ENCODE measurements at places on chromosomes 7 and 10. TPM values are rescaled to one million over a fixed set of nuclear protein-coding genes. Genes with fewer than 3 reads are reported as not detected.
A peak's percentile ranks its signal among the peaks of the same experiment; 100 is the strongest.

- no peak for DNase-seq
Observed at GRCh38 chr7:85469446-85470010, 282.7 kb upstream of the SEMA3D start.

- DNase-seq, result no peak
Observed at GRCh38 chr10:14982744-14983143, 23.6 kb downstream of the MEIG1 start.

GRCh38 chr10:33337326-33337957, 3.0 kb upstream of the NRP1 start:
- peak; percentile 88 for DNase-seq

- DNase-seq, result no peak
Observed at GRCh38 chr7:54757711-54758110, 1.3 kb downstream of the SEC61G start.

DNA sequence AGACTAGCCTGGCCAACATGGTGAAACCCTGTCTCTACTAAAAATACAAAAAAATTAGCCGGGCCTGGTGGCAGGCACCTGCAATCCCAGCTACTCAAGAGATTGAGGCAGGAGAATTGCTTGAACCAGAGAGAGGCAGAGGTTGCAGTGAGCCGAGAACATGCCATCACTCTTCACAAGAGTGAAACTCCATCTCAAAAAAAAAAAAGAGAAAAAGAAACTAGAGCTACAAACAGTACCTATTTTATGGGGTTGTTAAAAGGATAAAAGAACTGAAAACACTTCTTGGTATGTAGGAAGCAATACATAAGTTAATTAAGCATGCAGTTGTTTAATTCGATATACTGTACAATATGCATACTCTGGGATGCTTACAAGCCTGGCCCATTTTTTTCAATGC, 216.9 kb downstream of the SORCS1 start:
- no peak for DNase-seq

GRCh38 chr7:7002418-7003062, 176.5 kb upstream of the CCZ1B start:
- no peak for DNase-seq

GRCh38 chr7:17030559-17030958, 148.8 kb upstream of the AGR3 start:
- peak; percentile 31 for DNase-seq

- peak; percentile 51 for DNase-seq
Observed at GRCh38 chr10:127907411-127908105, 655 bp downstream of the PTPRE start.

DNA sequence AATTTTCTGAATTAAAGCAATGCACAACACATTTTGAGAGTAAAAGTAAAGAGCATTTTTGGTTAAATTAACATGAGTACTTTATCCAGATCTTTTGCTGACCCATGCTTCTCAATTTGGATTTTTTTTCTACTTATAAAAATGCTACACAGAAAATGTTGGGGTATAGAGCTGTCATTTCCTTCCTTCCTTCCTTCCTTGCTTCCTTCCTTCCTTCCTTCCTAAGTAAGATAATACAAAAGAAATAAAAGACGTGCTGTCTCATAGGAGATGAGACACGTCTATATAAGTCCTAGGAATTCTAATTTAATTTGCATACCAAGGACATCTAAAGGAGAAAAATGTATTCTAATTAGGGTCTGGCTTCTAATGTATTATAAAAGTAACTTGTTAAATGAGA, 31.0 kb upstream of the CAV2 start:
- DNase-seq, result no peak

DNA sequence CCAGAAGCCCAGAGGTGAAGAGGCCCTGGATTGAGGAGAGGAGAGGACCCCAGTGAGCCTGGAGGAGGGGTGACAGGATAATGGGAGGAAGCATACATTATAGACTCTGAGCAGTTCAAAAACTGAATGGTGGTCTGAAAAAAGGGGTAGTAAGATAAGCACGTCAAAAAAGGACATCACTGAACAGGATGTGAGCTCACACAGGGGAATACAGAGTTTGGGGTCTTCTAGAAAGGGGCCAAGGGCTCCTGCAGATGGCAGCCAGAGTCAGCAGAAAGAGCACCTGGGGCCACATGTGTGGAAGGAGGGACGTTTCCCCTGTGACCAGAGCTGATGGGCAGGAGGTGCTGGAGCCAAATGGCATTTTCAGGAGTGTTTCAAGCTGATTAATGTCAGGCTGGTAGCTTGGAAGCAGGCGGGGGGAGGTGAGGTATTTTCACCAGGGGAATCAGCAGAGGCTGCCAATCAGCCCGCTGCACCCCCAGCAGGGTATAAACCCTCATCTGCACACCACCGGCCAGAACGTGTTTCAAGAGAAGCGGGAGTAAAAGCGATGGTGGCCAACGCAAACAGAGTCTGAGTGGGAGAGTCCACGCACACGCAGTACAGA, 85.8 kb downstream of the TNS3 start:
- DNase-seq, result no peak

GRCh38 chr10:110777661-110778060, 94.1 kb upstream of the PDCD4 start:
- DNase-seq, result no peak

DNA sequence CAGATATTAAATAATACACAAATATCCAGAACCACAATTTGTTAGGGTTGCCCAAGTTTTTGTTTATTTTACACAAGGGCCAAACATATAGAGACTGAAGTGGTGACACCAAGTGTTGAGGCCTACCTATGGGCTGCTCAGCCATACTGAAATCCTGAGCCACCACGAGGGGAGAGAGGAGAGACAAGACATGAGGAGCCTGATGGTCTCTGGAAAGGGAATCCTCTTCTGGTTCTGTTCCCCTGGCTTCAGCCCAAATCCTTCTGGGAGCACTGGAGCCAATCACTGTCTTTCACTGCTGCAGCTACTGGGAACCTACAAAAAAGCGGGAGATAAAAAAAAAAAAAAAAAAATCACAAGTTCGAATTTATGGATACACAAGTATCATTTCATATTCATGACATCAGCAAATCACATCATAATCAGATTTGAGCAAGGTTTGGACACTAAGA, 1.9 kb downstream of the SKIDA1 start:
- peak; percentile 3 for DNase-seq

GRCh38 chr7:153440715-153441114, 611.5 kb upstream of the DPP6 start:
- no peak for DNase-seq

- no peak for DNase-seq
Observed at GRCh38 chr7:151453326-151453791, 13.4 kb upstream of the CRYGN start.

GRCh38 chr7:73893342-73894101, 32.6 kb downstream of the TMEM270 start:
- peak; percentile 77 for DNase-seq

DNA sequence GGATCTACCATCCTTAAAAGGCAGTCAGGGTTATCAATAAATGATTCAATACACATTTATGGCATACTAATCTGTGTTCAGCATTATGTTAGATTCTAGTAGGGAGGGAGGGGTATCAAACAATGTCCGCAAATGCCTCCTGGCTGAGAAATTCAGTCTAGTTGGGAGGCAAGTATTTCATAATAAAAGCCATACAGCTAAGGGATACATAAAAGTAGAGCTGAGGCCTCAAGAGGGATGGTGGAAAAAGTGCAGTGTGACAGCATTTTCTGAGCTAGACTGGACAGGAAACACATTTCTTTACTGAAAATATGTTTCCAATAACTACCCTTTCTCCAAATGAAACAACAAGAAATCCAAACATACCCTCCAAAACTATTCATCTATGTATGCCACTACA, 152.8 kb upstream of the LRRN3 start:
- DNase-seq, result no peak

DNA sequence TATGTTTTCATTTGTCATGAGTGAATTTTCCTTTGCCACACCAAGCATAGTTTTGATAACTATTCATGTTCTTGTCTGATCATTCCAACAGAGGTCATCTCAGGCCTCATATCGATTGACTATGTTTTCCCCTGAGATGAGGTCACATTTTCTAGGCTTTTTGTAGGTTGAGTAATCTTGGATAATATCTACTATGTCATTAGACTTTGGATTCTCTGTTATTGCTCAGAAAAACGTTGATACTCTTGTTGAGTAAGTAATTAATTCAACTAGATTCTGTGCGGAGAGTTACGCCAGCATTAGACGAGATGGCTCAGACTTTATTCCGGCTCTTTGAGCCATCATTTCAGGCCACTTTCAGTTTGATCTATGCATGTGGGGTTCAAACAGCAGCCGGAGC, 57.7 kb downstream of the KLF6 start:
- DNase-seq, result no peak

- no peak for DNase-seq
Observed at GRCh38 chr10:117955176-117955575, 91.6 kb downstream of the RAB11FIP2 start.

GRCh38 chr7:134574322-134574721, 25.4 kb downstream of the AKR1B15 start:
- no peak for DNase-seq

GRCh38 chr10:11472158-11472753, 139.2 kb downstream of the USP6NL start:
- DNase-seq, result peak; percentile 47

- DNase-seq, result peak; percentile 75
Observed at GRCh38 chr7:115676080-115676479, 354.5 kb downstream of the TFEC start.

- DNase-seq, result no peak
Observed at GRCh38 chr7:2965301-2965700, 78.4 kb downstream of the CARD11 start.

DNA sequence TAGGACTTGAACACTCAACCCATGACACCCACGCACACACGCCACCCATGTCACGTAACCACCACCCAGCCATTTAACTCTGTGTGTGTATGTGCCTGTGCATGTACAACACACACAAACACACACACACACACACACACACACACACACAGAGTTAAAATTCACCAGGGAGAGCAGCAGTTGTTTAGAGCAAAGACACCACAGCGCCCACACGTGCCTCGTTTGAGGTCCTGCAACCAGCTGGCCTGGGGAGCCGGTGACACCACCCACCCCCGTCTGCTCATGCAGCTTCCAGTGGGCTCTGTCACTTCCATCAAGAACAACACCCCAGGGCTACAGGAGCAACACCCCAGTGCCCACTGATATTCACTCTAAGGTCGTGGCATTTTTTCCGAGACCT, 97.4 kb downstream of the ELFN1 start:
- DNase-seq, result no peak

DNA sequence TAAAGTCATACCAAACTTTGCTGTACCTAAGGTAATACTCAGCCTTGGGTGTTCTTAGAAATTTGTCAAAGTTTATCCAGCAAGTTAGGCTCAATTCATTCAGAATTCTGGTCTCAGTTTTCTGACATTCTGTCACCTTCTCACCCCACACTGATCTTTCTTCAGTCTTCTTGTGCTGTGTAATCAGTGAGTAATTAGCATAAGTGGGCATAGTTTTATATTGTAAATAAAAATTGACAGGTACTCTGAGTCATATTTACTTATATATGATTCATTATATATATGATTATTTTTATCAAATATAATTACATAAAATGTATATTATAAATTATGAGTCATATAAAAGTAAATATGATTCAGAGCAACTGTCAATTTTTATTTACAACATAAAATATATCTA, 170.9 kb upstream of the MAGI2 start:
- DNase-seq, result no peak

DNA sequence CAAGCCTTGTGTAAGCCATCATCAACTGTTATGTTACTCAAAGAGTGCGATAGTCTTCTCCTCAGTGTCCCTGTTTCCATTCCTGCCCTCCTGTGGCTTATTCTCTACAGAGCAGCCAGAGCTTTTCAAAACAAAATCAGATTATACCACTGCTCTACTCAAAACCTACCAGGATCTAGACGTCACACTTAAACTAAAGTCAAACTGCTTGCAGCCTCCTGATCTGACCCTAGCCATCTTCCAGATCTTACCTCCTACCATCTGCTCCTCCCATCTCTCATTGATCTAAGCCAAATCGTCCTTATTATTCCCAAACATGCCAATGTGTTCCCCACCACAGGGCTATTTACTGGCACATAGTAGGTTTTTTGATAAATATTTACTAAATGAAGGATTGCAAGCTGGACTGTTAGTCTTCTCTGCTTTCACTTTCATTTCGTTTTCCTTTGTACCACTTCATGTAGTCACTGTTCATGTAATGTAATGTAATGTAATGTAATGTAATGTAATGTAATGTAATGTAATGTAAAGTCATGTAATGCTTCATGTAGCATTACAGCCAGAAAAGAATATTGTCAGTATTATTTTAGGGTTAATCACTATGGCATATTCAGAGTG, 116.1 kb downstream of the GPR37 start:
- no peak for DNase-seq

GRCh38 chr10:102419269-102420180, 940 bp upstream of the PSD start:
- DNase-seq, result peak; percentile 10

GRCh38 chr7:36448781-36449379, 59.2 kb downstream of the ANLN start:
- DNase-seq, result peak; percentile 67

DNA sequence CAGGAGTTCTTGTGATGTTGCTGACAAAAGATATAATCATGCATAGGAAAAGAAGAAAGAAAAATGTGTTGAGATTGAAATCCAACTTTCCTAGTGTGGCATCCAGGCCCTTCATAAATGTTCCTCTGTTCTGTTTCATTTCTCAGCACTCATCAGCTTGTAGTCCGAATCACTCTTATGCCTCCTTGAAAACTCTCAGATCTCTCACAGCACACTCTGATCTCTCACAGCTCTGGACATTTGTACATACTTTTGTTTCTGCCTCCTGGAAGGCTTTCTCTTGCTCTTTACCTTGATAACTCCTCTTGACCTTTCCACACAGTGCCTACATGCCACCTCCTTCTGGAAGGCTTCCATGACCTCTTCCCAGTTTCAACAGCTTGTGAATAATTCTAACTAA, 409.0 kb upstream of the LRRN3 start:
- DNase-seq, result no peak

DNA sequence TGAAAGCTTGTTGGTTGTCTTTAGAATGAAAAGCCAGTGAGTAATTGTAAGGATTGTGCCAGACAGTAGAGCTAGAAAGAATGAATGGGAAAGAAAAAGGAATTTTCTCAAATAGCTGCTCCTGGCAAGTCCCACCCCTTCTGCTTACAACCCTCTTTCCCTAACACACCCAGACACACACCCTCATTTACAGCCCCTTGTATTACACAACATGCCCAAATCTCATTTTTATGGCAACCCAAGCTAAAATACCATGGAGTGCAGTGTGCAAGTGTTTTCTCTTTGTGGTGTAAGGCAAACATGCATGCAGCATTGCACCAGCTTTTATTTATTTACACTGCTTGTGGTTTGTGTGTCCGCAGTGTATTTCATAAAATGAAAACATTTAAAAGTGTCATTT, 1.5 kb downstream of the PRKAR2B start:
- DNase-seq, result peak; percentile 10

Gene UCN3
- total RNA-seq, result not detected

Gene PNLIPRP2
- total RNA-seq, result not detected

Gene PRF1
- total RNA-seq, result not detected

Gene METTL2B
- 49.5 TPM for total RNA-seq

Gene FAM180A
- 3.7 TPM for total RNA-seq

Gene SLC35G1
- total RNA-seq, result 6.4 TPM

Gene TAF5
- total RNA-seq, result 6.9 TPM

Gene PTPRN2
- total RNA-seq, result 0.11 TPM

Gene TSPAN33
- 0.57 TPM for total RNA-seq

Gene CYP26C1
- total RNA-seq, result not detected

All from LHCN-M2 (cell line).